Hepatic stellate cell (primary cell): ENCODE measurements at places on chromosomes 1 and 21.

GRCh38 chr1:107328087-107328486 lies 187.2 kb downstream of the NTNG1 start:
- no peak for DNase-seq

DNA sequence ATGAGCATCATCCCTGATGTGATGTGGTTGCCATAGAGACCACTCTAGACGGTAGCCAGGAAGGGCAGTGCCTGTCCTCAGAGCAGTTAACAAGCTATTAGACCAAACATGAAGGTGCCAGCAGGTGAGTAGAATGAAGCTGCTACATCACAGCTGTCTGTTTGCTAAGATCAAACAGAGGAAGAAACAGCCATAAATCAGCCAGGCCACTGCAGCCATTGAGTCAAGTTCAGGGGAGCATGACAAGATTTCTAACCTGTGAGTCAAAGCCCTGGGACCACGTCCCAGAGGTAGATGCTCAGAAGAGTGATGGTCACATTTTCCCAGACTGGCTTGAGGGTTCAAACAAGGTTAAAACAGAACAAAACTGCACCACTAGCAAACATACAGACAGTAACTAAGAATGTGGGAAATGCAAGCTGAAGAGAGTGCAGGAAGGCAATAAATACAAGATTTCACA lies 450.6 kb upstream of the DAB1 start:
- no peak for DNase-seq

- DNase-seq = no peak
Observed at GRCh38 chr21:18178509-18178908, 66.1 kb upstream of the CHODL start.

DNA sequence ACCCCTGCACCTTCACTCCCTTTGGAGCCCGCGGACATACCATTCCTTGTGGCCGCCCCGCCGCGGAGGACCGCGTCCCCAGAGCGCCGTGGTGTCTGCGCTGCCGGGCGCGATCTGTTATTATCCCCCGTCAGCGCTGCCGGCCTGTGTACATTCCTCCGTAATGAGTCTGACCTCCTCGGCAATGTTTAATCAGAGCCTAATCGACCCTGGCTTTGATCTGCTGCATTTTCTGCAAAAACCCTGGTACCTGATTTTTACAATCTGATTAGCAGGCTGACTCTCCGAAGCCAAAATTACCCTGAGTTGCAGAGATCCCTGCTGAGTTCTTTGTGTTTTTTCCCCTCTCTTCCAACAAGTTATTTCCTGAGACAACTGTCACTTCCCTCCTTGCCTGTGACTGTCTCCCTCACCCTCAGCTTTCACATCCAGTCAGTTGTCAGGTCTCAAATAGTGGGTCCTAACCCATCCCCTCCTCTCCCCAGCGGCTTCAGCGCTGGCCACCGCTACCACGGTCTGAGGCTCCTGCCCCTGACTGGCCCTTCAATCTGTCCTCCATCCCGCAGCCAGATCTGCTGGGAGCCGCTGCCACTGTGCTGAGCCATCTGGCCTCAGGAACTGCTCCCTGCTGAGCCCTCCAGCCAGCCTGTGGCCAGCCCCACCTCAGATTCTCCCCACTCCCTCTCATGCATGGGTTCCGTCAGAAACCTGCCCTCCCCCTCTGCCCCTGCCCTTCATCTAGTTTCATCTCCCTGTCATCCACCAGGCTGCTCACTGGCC lies 53.5 kb downstream of the GLIS1 start:
- peak; percentile 73 for DNase-seq

DNA sequence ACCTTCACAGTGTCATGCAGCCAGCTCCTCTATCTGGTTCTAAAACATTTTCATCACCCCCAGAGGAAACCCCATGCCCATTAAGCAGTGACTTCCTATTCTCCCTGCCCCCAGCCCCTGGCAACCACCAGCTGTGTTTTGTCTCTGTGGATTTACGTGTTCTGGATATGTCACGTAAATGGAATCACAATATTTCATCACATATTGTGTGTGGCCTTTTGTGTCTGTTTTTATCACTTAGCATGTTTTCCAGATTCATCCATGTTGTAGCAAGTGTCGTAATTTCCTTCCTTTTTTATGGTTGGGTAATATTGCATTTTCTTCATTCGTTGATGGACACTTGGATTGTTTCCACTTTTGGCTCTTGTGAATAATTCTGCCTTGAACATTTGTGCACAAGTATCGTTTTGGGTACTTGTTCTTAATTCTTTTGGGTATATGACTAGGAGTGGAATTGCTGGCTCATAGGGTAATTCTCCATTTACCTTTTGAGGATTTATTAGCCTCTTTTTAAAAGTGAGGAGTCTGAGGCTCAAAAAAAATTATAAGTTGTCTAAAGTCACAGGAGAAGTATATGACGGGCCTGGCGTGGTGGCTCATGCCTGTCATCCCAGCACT lies 127.0 kb downstream of the MRPS6 start:
- DNase-seq = no peak

DNA sequence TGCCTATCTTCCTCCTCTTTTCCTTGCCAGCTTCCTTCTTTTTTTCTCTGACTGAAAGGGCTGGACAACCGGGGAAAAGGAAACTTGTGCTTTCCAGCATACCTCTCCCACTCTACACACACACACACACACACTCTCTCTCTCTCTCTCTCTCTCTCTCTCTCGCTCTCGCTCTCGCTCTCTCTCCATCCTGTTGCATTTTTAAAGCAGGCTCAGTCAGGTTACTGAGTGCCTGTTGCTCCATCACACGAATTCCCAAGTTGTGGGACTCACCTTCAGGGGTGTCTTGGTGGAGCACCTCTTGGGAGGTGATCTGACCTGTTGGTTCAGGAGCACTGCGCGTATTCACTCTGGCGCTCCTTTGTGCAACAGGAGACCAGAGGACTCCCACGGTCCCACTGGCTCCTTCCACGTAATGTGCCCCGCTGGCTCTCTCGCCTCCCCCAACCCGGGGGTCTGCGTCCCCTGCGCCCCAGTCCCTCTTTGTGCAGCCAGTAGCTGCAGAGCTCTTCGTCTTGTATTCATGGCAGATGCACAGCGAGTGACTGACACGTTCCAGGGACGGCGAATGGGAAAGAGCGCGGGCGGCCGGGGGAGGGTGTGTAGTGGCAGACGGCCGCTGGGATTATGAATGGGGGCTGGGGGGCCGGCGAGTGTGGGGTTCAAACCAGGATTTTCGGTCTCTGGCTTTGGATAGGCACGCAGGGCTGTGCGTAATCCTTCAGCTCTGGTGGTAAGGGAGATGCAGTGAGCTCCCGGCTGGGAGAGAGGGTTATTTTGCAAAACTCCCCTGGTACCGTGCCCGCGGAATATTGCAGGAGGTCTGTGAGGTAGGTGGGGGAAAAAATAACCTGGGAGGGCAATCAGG lies 660 bp upstream of the PDE4B start:
- peak; percentile 23 for DNase-seq

DNA sequence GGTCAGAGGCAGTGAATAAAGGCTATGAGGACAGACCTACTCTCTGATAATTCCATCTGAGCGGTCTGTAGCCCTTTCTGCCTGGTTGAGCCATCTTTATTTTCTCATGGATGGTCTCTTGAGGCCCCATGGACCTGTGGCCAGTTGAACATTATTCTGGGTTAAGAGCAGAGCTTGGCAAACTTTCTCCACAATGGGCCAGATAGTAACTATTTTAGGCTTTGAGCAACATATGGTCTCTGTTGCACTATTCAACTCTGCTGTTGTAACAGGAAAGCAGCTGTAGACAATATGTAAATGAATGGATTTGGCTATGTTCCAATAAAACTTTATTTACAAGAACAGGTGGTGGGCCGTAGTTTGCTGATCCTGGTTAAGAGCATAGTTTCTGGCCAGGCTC lies 62.7 kb downstream of the KAZN start:
- no peak for DNase-seq

DNA sequence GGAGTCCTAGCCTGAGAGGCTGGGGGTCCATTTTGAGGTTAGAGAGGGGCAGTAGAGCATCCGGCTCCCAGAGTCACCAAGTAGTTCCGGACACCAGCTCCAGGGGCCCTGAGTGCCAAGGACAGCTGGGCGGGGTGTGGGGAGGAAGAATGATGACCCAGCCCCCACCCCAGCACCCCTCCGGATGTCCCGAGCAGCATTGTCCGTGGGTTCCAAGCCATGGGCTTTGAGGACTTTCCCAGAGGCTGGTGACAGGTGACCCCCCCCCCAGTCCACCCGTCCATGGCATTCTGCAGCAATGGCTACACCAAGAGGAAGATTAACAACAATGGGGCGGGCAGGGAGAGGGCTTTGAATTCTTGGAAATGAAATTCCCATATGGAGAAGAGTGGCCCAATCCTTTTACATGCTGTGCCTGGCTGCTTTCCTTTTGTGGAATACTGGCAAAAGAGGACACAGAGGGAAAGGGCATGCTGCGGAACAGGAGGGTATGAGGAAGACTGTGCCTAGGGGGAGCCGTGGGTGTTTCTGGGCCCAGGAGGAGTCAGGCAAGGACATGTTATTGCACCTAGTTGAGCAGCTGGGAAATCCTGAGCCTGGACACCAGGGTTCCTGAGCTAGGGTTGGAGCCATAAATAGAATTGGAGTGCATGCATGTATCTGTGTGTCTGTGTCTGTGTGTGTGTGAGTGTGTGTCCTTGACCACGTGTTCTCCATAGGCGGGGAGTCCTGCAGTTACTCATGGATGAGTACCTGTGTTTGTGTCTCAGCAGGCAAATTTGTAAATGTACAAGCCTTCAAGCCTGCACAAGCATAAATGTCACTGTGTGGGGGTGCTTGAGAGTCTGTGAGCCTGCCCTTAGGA lies 956 bp downstream of the ATP1A2 start:
- DNase-seq = no peak

DNA sequence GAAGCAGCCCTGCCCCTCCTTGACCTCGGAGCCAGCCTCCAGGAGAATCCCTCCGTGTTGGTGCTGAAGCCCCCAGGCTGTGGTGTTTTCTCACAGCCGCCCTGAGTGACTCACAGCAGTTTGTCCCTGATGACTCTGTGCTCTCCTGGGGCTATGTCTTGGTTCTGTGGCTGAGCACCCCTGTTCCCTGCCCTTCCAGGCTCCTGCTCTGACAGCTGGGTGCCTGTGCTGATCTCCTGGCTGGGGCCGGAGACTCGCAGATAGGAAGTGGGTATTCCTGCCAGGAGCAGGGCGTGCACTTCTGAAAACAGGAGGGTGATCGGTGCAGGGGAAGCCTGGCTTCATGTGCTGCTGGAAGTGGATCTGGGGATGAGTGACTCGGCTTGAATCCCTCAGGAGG lies 34.5 kb downstream of the POFUT2 start:
- DNase-seq = peak; percentile 31

- no peak for DNase-seq
Observed at GRCh38 chr1:61474269-61474817, 250.6 kb downstream of the TM2D1 start.

GRCh38 chr1:160053548-160054365 lies 16.2 kb downstream of the KCNJ10 start:
- DNase-seq = no peak

DNA sequence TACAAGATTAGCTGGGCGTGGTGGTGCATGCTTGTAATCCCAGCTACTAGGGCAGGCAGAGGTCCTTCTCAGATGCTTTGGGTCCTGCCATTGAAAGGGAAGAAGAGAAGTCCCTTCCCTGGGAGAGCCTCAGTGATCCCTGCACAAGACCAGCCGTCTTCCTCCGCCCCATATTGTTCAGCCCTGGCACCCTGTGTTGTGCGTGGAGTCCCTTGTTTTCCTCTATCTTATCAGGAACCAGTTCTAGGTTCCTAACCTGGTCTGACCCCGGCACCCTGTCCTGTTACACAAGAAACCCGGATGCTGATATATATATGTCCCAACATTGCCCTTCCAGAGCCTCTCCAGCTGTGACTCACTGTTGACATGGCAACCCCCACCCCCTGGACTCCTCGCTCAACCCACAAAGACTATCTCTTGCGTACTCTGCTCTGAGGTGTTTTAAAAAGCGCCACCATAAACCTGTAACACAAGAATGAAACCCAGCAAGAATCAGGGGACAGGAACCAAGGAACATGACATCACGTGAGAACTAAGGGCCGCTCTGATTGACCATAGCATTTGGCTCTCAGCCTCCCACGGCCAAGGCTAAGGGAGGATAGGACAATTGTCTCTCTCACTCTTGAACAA lies 4.8 kb downstream of the MX2 start:
- DNase-seq = no peak

DNA sequence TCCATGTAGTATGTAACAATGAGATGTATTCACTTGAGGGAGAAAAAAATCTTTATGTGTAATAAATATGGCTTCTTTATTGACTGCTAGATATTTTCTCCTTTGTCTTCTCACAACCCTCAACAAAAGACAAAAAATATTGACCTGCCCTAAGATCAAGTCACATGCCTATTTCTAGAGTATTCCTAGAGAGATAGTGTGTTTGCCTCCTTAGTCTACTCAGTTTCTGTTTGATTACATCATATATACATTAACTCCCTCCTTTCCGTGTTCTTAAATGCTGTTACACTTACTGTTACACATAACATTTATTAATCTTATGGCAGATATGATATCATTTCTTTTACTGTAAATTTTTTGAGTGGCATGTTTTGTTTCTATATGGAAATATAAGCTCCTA lies 281.6 kb upstream of the RGS18 start:
- no peak for DNase-seq

GRCh38 chr1:14113841-14114567 lies 414.0 kb downstream of the PRDM2 start:
- DNase-seq = no peak

- DNase-seq = no peak
Observed at GRCh38 chr21:42414928-42415769, 11.4 kb downstream of the UBASH3A start.

GRCh38 chr1:51237351-51238033 lies 1.4 kb downstream of the RNF11 start:
- DNase-seq = peak; percentile 47

DNA sequence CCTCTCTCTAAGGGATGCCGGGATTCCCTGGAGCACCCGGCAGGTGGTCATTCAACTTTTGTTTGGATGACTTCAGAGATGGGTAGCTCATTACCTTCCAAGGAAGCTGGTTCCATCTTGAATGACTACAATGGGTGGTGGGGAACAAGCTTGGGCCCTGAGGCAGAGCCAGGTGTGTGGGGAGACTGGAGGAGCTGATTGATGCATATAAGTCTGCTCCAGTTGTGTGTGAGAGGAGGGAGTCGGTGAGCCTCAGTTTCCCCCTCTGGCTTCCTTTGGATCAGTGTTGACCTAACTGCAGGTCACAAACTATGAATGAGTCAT lies 133.8 kb upstream of the ZBTB40 start:
- DNase-seq = no peak

GRCh38 chr1:8663915-8664329 lies 153.5 kb downstream of the RERE start:
- peak; percentile 55 for DNase-seq
